ENCODE measurements at places on chromosomes 11 and 22.

DNA sequence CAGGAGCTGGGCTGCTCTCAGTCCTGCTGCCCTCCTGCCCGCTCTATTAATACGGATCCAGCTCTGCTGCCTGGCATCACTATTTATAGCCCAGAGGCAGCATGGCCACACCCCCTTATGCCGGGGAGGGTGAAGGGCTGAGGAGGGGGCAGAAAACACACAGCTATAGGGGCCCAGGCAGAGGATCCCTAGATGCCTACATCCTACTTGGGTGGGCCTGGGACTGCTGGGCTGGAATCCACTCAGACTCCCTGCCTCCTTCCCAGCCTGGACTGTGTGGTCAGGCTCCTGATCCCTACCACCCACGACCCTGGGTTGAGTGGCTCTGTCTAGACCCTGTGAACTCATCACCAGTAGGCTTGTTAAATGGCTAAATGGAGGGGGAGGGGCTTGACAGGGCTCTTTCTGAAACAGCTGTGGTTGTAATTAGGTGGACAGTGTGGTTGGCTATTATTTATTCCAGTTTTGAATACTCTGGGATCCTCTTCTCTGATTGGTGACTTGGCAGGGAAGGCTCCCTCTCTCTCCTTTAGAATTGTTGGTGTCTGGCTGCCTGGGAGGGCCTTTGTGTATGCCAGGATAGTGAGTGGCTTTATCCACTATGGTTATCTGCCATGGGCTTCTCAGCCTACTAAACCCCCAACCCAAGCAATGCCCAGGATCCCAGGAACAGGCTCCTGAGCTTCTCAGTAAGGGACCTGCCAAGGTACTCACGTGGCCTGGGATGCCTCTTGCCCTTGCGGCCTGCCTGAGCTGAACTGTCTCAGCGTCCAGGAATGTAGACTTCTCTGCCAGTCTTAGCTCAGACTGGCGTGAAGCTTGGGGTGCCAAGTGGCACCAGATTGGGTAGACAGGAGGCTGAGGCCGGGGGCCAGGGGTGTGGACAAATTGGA, 15.2 kb downstream of the PHLDB1 start:
- H3K36me3 ChIP-seq, result no peaks in the 10 kb centered on the region
- no peak overlapping the region for H3K27ac ChIP-seq
- DNase-seq, result no peak

DNA sequence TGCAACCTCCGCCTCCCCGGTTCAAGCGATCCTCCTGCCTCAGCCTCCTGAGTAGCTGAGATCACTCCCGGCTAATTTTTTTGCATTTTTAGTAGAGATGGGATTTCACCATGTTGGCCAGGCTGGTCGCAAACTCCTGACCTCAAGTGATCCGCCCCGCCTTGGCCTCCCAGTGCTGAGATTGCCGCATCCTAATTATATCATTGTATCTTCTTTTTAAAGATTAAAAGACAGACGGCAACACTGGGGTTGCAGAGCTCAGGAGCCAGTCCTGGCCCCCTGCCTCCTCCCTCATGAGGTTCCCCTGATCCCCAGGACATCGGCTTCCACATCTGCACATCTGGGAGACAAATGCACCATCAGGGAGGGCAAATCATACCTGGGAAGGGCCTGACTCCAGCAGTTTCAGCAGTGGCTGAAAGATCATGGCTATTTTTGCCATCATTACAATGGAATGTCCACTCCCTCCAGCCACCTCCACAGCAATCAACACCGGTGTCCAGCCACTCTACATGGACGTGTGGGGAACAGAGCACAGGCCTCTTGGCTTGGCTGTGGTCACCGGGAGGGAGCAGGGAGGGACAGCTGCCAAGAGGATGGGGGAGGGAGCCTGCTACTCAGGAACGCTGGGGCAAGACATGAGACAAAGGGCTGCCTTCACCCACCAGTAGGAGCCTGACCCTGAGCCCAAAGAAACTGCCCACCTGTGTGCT, 9.2 kb upstream of the CELSR1 start:
- no peak overlapping the region for H3K27ac ChIP-seq
- no peak overlapping the region for H3K4me3 ChIP-seq
- no peaks in the 10 kb centered on the region for H3K36me3 ChIP-seq
- H3K27me3 ChIP-seq, result peaks cover 10% of the 10 kb centered on the region
- H3K4me1 ChIP-seq, result peaks cover 3% of the 10 kb centered on the region
- no peak for DNase-seq

- no peaks in the 10 kb centered on the region for H3K36me3 ChIP-seq
- peak; percentile 44 for DNase-seq
- H3K4me3 ChIP-seq, result no peak overlapping the region
- H3K27me3 ChIP-seq, result peaks cover 5% of the 10 kb centered on the region
- no peaks in the 10 kb centered on the region for H3K4me1 ChIP-seq
- no peak overlapping the region for H3K27ac ChIP-seq
These were observed 221.9 kb upstream of the TBCEL start for GRCh38 chr11:120801801-120802689.

GRCh38 chr11:91906871-91907624, 317.6 kb upstream of the FAT3 start:
- no peaks in the 10 kb centered on the region for H3K27me3 ChIP-seq
- no peak overlapping the region for H3K27ac ChIP-seq
- H3K4me1 ChIP-seq, result no peaks in the 10 kb centered on the region
- DNase-seq, result no peak
- H3K36me3 ChIP-seq, result no peaks in the 10 kb centered on the region
- no peak overlapping the region for H3K4me3 ChIP-seq

- no peak overlapping the region for H3K4me3 ChIP-seq
- H3K4me1 ChIP-seq, result peaks cover 48% of the 10 kb centered on the region
- H3K27ac ChIP-seq, result peak overlapping the region; percentile 62
These were observed 123.6 kb downstream of the ABTB2 start for GRCh38 chr11:34234086-34234740.

GRCh38 chr11:3989921-3990290, 104.7 kb upstream of the RRM1 start:
- peak overlapping the region; percentile 1 for H3K27ac ChIP-seq
- H3K27me3 ChIP-seq, result no peaks in the 10 kb centered on the region
- H3K36me3 ChIP-seq, result peaks cover 51% of the 10 kb centered on the region
- H3K4me1 ChIP-seq, result peaks cover 50% of the 10 kb centered on the region

DNA sequence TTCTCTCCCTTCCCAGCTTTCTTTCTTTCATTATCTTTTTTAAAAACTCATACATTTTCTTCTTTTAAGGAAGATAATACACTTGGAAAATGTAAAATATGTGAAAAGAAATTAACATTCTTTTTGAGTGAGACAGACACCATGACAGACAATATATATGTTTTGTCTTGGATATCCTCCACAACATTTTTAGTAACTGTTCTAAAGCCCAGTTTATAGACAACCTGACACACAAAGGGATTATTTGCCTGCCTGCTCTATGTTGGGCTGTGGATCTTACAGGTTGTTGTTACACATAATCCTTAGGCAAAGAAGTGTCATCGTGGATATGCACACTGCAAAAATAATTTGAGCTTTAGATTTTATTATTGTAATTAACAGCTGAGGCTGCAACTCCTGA, 301.4 kb upstream of the PDGFD start:
- DNase-seq, result no peak
- no peaks in the 10 kb centered on the region for H3K36me3 ChIP-seq
- no peak overlapping the region for H3K4me3 ChIP-seq
- H3K27me3 ChIP-seq, result no peaks in the 10 kb centered on the region
- no peaks in the 10 kb centered on the region for H3K4me1 ChIP-seq

- no peak overlapping the region for H3K27ac ChIP-seq
- peaks cover 22% of the 10 kb centered on the region for H3K4me1 ChIP-seq
- no peak overlapping the region for H3K4me3 ChIP-seq
- no peaks in the 10 kb centered on the region for H3K36me3 ChIP-seq
These were observed 24.0 kb downstream of the RAB30 start for GRCh38 chr11:83047515-83048225.

- H3K27me3 ChIP-seq, result peaks cover 5% of the 10 kb centered on the region
- H3K27ac ChIP-seq, result no peak overlapping the region
- peaks cover 8% of the 10 kb centered on the region for H3K4me1 ChIP-seq
- H3K36me3 ChIP-seq, result no peaks in the 10 kb centered on the region
These were observed 5.4 kb upstream of the SAA2 start for GRCh38 chr11:18253778-18254338.

DNA sequence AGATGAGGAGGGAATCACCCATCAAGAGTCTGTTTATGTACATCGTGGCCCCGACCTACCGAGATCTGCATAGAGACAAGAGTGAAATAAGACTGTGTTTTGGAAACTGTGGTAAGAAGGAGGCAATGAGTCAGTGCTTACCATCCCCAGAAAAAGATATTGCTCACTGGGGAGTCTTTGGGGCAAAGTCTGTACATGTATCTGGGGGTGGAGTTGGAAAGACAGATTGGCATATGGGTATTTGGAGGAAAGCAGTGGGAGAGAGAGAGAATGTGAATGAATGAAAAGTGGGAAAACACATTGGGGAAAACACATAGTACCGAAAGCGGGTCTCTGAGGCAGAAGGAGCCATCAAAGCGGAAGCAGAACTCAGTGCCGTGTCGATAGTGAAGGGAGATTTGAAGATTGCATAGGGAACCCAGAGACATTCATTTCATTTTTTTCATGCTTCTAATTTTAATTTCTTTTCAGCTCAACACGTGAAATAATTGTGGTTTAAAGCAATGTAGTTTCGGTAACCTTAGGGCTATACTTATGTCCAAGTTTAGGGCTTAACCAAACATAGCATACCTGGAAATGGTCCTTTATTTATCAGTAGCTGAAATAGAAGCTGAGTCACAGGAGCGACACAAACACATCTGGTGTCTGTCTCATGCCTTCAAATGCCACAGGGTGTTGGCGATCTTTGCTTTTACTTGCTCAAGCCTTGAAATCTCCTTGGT, 98.6 kb upstream of the CD44 start:
- peaks cover 20% of the 10 kb centered on the region for H3K36me3 ChIP-seq
- H3K4me1 ChIP-seq, result peaks cover 75% of the 10 kb centered on the region
- peaks cover 13% of the 10 kb centered on the region for H3K27me3 ChIP-seq
- peak overlapping the region; percentile 99 for H3K27ac ChIP-seq
- peak overlapping the region; percentile 82 for H3K4me3 ChIP-seq

- no peaks in the 10 kb centered on the region for H3K36me3 ChIP-seq
- no peak overlapping the region for H3K4me3 ChIP-seq
- H3K4me1 ChIP-seq, result no peaks in the 10 kb centered on the region
- H3K27ac ChIP-seq, result no peak overlapping the region
These were observed 111.3 kb downstream of the SLC17A6 start for GRCh38 chr11:22449441-22449840.

DNA sequence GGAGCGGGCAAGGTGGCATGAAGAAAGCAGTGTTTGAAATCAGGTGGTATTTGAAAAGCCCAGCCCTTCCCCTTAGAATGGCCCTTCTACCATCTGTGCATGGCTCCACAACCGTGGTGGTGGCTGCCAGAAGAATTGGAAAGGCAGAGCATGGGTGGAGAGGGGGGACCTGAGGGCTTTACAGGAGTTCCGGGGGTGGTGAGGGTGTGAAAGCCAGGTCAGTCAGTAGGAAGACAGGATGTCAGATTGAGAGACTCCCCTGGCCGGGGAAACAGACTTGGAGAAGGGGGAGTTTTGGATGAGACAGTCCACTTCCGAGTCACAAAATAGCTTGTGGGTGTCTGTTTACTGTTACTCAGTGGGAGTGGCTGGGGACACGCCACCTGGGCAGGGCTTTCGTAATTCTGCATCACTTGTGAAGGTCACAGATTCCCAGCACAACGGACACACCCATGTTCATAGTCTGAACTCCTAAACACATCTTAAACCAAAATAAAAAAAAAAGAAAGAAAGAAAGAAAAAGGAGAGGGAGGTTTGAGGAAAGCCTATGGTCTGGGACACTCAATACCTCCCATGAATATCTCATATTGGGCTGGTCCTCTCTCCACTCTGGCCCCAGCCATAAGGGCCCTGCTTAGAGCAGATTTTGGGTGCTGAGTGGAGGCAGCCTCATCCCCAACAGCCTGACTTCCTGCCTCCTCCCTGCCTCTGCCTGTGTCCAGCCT, 24.4 kb upstream of the SMIM35 start:
- no peak for DNase-seq
- no peaks in the 10 kb centered on the region for H3K36me3 ChIP-seq
- no peak overlapping the region for H3K4me3 ChIP-seq
- H3K27me3 ChIP-seq, result peaks cover 12% of the 10 kb centered on the region
- H3K27ac ChIP-seq, result no peak overlapping the region

DNA sequence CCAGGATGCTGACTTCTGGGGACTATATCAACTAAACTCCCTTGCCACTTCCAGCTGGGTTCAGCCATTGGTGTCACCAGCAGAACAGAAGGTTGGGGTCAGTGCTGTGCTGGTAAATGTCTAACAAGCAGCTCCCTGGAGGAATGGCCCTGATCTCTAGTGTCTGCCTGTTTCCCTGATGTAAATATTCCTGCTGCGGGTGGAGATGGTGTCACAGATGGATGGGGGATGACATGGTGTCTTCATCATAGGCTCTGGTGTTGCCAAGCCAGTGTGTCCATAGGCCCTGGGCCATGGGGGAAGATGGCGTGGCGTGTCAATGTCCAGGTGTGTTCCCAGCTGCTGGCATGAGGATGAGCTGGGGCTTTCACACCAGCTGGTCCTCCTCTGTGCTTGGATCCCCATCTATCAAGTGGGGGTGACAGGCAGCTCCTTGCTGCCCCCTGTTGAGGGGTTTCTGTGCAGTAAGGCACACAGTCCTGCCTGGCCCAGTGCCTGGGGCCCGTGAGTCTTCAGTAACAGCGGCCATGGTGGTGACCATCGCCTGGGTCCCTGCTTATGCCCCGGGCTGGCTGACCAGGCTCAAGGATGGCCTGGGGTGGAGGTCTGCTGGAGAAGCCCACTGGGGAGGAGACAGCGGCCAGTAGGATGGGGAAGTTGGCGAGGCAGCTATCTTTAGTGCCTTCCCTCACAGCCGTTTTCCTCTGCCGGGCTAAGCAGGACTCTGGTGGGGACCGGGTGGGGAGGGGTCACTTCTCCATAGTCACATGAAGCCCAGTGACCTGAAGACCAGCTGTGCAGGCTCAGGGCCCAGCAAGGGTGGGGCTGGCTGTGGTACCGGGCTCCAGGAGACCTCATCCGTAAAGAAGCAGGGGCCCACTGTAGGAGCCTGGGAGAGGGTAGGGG, 12.7 kb downstream of the RPL3 start:
- H3K4me3 ChIP-seq, result no peak overlapping the region
- peak; percentile 65 for DNase-seq
- H3K4me1 ChIP-seq, result peaks cover 17% of the 10 kb centered on the region
- H3K36me3 ChIP-seq, result peaks cover 8% of the 10 kb centered on the region

- no peaks in the 10 kb centered on the region for H3K27me3 ChIP-seq
- H3K4me3 ChIP-seq, result no peak overlapping the region
- H3K27ac ChIP-seq, result no peak overlapping the region
- peaks cover 33% of the 10 kb centered on the region for H3K36me3 ChIP-seq
- peaks cover 18% of the 10 kb centered on the region for H3K4me1 ChIP-seq
- peak; percentile 9 for DNase-seq
These were observed 3.0 kb downstream of the INPPL1 start for GRCh38 chr11:72227316-72228228.

DNA sequence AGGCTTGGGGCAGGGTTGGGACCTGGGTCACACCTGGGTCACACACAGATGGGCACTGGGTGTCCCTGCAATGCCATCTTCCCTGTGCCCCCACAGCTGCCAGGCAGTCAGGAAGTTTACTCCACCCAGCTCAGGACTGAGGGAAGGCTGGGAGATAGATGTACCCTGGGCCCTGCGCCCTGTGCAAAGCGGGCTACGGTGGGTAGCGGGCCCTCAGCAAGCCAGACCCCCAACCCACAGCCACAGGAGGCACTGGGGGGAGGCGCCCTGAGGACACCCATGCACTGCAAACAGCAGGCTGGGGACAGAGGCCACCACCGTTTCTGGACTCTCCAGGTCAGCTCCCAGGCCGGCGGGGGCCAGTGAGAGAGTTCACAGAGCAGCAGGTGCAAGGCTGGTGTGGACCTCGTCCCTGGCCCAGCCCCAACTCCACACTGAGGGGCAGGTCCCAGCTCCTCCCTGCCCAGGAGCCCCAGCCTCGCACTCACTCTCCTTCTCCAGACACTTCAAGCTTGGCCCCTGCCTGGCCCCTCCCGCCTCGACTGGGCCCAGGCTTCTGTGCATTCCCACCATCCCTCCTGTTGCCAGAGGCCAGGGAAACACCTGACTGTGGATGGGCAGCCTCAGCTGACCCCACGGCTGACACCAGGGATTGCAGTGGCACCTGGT, 4.9 kb downstream of the DUSP8 start:
- no peak for DNase-seq
- no peaks in the 10 kb centered on the region for H3K36me3 ChIP-seq
- peaks cover 3% of the 10 kb centered on the region for H3K4me1 ChIP-seq
- H3K4me3 ChIP-seq, result no peak overlapping the region
